ENCODE measurements at places on chromosomes 1 and 21.
A peak's percentile ranks its signal among the peaks of the same experiment; 100 is the strongest.

DNA sequence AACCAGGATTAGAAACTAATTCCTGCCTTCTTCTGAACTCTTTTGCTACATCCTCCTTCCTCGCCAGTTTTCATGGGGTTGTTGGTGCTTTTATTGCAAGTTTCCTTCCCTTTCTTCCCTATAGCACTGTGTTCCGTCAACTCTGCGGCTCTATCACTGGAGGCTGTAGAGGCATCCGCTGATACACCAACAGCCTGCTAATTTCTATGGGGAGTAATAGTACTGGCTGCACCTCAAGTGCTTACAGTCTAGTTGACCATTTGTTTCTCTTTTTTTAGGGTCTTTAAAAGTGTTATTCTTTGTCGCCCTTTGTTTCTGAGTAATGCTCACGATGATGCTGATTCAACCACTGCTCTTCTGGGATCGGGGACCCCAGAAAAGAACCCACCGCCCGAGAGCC, 746 bp downstream of the MIS18A start:
- DNase-seq = no peak
- no peaks in the 10 kb centered on the region for H3K27me3 ChIP-seq
- H3K4me1 ChIP-seq = peaks cover 20% of the 10 kb centered on the region
- peak overlapping the region; percentile 100 for H3K4me3 ChIP-seq
- peak overlapping the region; percentile 94 for H3K27ac ChIP-seq

DNA sequence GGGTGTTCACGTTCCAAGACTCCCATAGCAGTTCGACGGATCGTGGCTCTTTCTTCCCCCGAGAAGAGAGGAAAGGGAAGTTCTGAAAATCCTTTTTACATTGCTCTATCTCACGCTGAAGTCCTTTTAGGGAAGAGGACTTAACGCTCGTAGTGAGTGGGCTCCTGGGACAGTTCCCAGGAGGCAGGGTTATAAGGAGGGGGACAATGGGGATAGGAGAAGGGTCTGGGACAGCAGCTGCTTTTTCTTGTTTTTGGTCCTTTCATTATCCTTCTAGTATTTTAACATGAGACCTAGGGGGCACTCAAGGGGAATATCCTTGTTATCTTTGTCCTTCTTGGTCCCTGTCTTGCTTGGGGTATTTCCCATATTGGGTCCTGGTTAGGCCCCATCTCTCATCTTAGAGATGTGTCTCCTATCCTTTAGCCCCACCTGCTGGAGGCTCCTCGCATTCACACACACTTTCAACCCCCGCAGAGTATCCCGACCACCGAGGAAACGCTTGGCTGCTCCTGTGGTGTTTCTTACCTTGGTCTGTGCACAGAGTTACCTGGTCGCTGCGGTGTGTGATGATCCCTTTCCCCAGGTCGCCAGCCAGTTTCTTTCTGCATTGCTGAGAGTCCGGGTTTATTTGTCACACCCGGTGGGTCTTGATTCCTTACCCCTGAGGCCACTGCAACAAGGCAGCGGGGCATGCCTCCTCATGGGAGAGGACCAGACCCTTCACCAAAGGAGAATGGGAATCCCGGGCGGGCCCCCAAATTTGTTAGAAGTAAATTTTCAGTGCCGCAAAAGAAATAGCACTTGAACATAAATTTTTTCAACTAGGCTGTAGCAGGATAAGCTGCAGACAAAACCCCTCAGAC, 29.7 kb downstream of the SCCPDH start:
- H3K27ac ChIP-seq = no peak overlapping the region
- H3K36me3 ChIP-seq = peaks cover 2% of the 10 kb centered on the region
- no peak overlapping the region for H3K4me3 ChIP-seq
- peaks cover 10% of the 10 kb centered on the region for H3K4me1 ChIP-seq

GRCh38 chr1:229993060-229993459, 74.0 kb upstream of the GALNT2 start:
- H3K27me3 ChIP-seq = peaks cover 3% of the 10 kb centered on the region
- DNase-seq = no peak
- H3K27ac ChIP-seq = no peak overlapping the region
- no peak overlapping the region for H3K4me3 ChIP-seq
- H3K4me1 ChIP-seq = peaks cover 4% of the 10 kb centered on the region
- no peaks in the 10 kb centered on the region for H3K36me3 ChIP-seq

DNA sequence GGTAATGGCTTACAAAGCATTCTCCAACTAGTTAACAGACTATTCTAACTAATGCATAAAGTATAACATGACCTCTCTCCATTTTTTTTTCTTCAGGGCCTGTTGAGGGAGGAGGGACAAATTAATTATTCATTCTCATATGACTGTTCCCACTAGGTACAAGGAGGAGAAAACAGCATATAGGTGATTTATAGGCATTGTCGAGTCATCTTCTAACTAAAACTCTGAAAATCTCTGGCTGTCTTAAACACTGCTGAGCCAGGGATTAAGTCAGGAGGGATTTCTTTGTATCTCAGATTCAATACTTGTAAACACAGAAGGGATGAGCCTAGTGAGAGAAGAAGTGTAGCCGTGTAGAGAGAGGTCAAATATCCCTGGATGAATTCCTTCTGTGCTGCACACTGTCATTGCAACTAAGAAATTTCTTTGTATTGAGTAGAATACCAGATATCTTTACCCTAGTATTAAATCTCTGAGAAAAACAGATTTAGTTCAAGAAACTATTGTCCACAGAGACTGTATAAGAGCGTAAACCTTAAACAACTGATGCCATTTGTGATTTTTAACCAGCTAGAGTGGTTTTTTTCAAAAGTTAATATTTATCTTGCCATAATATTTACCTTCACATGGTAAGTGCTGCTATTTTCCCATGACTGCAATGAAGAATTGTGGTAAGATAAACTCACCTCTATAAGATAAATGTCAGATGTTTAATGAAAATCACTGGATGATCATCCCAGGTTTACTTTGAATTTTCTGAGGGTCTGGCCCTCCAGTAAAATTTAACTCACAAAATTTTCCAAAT, 465.3 kb downstream of the RWDD3 start:
- no peaks in the 10 kb centered on the region for H3K4me1 ChIP-seq
- no peaks in the 10 kb centered on the region for H3K27me3 ChIP-seq
- no peak for DNase-seq
- H3K4me3 ChIP-seq = no peak overlapping the region
- H3K36me3 ChIP-seq = no peaks in the 10 kb centered on the region
- H3K27ac ChIP-seq = no peak overlapping the region

Data from memory B cell (primary cell).